ENCODE measurements at places on chromosomes 6 and 20.

GRCh38 chr20:16459019-16459700 lies 114.1 kb downstream of the KIF16B start:
- DNase-seq: no peak

DNA sequence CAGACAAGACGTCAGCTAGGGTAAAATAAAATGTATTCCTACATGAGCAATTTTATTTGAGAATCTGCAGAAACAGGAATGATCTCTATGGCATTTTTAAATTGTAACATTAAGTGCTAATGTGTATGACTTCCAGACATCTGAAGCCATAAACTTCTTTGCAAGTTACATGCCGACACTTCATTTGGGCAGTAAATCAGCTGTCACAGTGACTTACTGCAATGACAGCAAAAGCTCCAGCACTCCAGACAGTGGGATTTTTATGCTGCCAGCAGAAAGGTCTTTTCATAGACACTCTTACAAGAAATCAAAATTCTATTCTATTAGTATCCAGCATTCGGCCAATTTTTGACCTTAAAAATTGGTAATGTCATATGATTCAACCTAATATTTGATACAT lies 156.3 kb upstream of the SNX9 start:
- DNase-seq: no peak

- no peak for DNase-seq
These were observed 50.6 kb upstream of the SLC2A12 start for GRCh38 chr6:134103006-134103405.

GRCh38 chr6:152087096-152087495 lies 279.6 kb downstream of the ESR1 start:
- no peak for DNase-seq

DNA sequence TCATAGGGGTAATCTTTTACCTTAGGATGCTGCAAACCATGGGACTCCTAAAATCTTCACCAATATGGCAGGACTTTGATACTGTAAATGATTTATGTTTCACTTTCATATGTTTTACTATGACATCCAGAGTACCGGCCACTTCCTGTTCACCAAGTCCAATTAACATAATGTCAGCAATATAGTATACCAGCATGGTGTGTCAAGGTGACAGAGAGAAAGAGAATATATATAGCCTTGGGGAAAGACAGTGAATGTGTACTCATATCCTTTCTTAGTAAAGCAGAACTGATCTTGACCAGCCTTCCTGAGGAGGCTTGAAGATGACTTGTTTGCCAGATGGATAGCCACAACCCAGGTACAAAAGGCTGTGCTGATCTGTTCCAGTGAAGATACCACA lies 127.9 kb downstream of the NRN1 start:
- no peak for DNase-seq

- no peak for DNase-seq
These were observed 83.7 kb downstream of the SULF2 start for GRCh38 chr20:47701612-47702011.

GRCh38 chr20:3658716-3659491 lies 4.3 kb downstream of the GFRA4 start:
- no peak for DNase-seq
